ENCODE measurements at places on chromosomes 4 and X.

DNA sequence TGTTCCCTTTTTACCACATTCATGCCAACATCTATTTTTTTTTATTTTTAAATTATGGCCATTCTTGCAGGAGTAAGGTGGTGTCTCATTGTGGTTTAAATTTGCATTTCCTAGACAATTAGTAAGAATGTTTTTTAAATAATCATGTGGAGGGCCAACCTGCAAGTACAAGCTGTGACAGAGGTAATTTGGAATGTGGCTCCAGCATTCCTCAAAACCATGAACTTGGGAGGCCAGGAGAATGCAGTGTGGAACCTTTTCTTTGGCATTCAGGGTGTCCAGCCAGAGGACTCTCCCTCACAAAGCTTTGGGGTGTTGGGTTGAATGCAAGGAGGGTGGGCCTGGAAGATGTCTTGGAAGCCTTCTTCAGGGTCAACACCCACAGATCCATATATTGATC is 7.3 kb upstream of the TMEM185A start:
- DNase-seq, result no peak

DNA sequence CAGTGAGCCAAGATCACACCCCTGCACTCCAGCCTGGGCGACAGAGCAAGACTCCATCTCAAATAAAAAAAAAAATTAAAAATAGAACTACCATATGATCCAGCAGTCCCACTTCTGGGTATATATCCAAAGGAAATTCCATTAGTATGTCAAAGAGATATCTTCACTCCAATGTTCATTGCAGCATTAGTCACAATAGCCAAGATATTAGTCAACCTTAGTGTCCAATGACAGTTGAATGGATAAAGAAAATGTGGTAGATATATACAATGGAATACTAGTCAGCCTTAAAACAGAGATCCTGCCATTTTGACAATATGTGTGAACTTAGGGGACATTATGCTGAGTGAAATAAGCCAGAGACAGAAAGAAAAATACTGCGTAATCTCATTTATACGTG is 49.4 kb downstream of the C4orf46 start:
- DNase-seq, result no peak

- no peak for DNase-seq
These were observed 42.2 kb upstream of the SMIM10 start for GRCh38 chrX:134948333-134949241.

GRCh38 chrX:77426811-77427210 is 20.4 kb upstream of the FGF16 start:
- no peak for DNase-seq

GRCh38 chr4:95256108-95256835 is 292.5 kb downstream of the UNC5C start:
- DNase-seq, result no peak

GRCh38 chr4:169253904-169254303 is 16.9 kb downstream of the SH3RF1 start:
- no peak for DNase-seq

- no peak for DNase-seq
These were observed 26.7 kb downstream of the ZNF330 start for GRCh38 chr4:141247430-141247780.

GRCh38 chr4:139599076-139599475 is 43.1 kb upstream of the SETD7 start:
- DNase-seq, result no peak

GRCh38 chr4:85543832-85544231 is 68.9 kb downstream of the ARHGAP24 start:
- no peak for DNase-seq

GRCh38 chrX:69127466-69127865 is 37.8 kb downstream of the PJA1 start:
- DNase-seq, result no peak

GRCh38 chr4:168272488-168272887 is 46.1 kb downstream of the DDX60 start:
- DNase-seq, result no peak

GRCh38 chr4:54439831-54440243 is 210.7 kb downstream of the PDGFRA start:
- no peak for DNase-seq

- no peak for DNase-seq
These were observed 18.0 kb downstream of the CMC4 start for GRCh38 chrX:155052738-155053498.

- no peak for DNase-seq
These were observed 9.8 kb upstream of the HMGB2 start for GRCh38 chr4:173343832-173344397.

DNA sequence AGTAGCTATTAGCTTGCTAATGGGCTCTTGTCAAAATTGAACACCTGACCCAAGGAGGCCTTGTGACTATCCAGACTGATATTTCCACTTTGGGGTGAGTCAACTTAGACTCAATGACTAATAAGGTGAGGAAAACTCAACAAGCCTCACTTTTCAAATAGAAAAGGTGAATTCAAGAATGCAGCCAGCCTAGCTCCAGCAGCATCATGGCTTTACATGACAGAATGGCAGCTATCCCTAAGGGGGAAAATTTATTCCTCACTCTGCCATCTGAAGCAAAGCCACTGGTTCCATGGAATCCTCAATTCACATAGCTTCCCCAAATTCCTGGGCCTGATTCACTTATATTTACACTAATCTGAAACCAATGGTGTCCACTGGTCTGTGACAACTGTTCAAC is 29.1 kb upstream of the RAB9B start:
- no peak for DNase-seq

- DNase-seq, result peak; percentile 36
These were observed 760 bp downstream of the TMEM165 start for GRCh38 chr4:55396308-55397125.

- no peak for DNase-seq
These were observed 856 bp downstream of the SLC9B1 start for GRCh38 chr4:103018391-103019307.

GRCh38 chr4:178937130-178937529 is 1494.9 kb upstream of the AGA start:
- DNase-seq, result no peak

DNA sequence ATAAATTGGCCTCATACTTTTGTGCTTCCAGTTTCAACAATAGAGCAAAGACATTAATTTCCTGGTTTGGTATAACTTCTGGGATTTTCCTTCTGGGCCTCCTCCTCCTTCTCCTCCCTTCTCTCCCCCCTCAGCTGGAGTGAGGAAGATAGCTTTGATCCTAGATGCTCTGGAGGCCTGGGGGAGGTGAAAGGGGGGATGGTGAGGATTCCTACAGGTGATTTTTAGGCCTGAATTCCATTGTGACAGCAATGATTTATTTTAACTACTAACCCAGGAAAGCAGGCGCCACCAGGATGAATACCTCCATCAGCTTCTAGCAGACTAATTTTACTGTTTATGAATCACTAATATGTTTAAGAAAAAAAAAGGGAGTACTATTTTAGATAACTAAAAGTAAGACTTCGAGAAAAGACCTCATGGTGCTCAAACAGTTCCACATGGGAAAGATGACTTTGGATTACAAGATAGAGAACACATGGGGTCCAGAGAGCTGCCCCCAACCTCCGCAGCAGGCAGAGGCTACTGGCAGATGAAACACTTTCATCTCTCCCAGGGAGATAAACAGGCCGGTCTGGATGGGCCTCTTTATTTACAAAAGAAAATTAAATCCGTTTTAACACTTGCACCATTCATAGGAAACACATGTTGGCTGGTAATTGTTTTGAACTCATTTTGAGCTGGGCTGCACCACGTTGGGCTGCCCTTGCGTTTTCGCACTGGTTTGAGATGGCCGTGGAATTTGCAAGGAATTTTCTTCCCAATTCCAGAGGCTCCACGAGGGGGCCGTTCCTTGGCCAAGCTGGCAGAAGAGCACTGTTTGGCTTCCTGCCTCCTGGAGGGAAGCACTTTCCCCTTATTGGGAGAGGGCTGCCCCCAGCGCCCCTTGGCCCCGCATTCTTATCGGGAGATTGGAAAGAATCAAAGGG is 125.1 kb upstream of the STX18 start:
- DNase-seq, result no peak

- DNase-seq, result peak; percentile 68
These were observed 159.6 kb downstream of the TET2 start for GRCh38 chr4:105306158-105306781.

GRCh38 chr4:184427687-184428086 is 46.7 kb downstream of the IRF2 start:
- no peak for DNase-seq

DNA sequence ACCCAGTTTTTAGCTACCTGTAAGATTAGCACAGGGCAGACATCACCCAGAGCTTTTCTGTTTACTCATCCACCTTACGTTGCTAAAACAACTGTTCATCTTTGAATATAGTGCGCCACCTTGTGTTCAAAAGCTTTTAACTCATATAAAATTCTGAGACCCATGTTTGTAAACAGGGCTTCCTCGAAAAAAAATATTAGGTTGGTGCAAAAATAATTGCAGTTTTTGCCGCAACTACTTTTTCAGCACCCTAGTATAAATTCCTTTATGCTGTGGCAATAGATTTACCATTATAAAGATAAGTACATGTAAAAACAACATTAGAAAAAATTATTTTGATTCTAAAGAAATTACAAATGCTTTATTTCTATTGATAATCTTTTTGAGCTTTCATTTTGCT is 147.9 kb downstream of the LRBA start:
- no peak for DNase-seq

GRCh38 chrX:125340490-125340889 is 20.8 kb downstream of the TEX13C start:
- DNase-seq, result no peak

GRCh38 chr4:14701389-14701788 is 300.9 kb upstream of the CPEB2 start:
- no peak for DNase-seq

GRCh38 chr4:156312261-156312847 is 358.7 kb upstream of the CTSO start:
- no peak for DNase-seq

- peak; percentile 33 for DNase-seq
These were observed 2.1 kb downstream of the GAB3 start for GRCh38 chrX:154748712-154749339.

DNA sequence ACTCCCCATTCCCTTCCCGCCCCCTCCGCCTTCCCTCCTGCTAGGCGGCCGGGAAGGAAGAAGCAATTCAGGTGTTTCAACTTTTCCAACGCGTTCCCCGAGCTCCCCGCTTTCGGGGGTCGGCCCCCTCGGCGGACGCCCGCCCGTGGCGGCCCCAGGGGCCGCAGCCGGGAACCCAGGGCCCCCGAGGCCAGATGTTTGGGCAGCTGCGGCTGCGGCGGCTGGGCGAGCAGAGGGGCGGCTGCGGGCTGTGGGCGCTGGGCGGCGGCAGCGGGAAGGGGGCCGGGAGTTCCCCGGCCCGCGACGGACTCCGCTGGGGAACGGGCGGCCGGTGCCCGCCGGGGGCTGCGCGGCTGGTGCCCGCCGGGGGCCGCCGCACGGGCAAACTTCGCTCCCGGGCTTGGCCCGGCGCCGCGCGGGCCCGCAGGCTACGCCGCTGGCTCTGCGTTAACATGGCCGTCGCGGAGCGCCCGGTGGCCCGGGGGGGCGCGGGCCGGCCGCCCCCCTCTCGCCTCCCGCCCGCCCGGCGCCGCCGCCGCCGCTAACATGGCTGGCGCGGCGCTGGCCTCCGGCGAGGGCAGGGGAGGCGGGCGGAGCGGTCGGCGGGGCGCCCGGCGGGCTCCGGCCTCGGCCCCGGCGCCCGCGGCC is 510 bp downstream of the HMGB3 start:
- peak; percentile 13 for DNase-seq

DNA sequence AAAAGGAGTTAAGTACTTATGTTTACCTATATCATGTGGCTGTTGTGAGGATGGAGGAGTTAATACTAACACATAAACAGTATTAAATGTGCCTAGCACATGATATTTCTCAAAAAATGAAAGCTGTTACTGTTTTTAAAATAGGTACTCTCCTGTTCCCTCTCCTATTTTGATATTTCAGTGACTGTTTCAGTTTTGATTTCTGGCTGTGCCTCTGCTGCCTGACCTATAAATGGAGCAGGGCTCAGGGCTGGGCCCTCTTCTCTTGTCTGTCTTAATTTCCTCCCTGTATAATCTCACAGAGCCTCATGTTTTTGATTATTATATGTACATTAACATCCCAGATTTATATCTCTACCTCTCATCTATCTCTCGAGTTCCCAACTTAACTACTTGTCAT is 93.3 kb downstream of the UGT8 start:
- DNase-seq, result no peak

GRCh38 chr4:1569461-1570151 is 114.5 kb downstream of the FAM53A start:
- DNase-seq, result no peak

DNA sequence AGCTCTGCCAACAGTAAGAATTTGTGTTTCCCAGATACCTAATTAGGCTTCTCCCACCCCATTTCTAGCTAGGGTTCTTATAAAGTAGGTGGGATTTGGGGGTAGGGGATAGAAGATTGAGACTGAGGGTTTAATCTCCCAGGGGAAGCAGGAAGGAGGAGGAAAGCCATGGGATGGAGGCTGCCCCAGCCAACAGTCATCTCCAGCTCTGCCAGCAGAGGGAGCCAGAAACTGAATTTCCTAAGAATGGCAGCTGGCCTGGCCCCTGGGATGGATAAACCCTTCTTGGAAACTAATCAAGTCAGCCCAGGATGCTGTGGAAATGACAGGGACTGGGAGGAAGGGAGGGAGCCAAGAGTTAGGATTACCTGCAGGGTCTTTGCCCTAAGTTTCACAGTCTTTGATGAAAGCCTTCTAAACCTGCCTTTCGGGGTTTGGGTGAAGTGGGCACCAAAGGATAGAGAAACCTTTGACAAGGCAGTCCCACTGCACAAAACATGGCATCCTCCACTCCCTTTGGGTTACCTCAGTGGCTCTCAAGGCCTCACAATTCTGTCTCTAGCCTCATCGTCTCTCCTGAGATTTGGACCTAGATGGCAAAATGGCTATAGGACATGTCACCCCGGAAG is 6.7 kb upstream of the ERCC6L start:
- DNase-seq, result peak; percentile 17

DNA sequence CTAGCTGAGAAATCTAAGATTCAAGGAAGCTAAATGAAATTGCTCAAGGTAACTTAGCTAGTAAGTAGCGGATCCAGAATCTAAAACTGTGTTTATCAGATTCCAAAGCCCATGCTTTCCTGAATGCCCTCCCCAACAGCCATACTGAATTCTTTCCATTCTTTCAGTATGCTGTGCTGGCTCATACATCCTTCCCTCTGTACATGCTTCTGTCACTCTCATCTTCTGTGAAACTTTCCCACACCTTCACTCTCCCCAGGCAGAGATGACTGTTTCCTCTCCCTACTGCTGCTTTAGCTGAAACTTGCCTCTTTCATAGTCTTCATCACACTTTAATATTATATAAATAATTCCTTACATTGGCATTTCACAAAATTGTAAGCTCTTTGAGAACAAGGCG is 39.3 kb upstream of the SMARCAD1 start:
- DNase-seq, result no peak

Measured in activated naive CD8-positive, alpha-beta T cell treated with anti-CD3 and anti-CD28 coated beads for 36 hours (primary cell).